Inflammatory macrophage treated with lipopolysaccharide for 1 hour (primary cell): ENCODE measurements at places on chromosomes 3 and 15.

GRCh38 chr15:99207672-99208071 is 41.7 kb downstream of the TTC23 start:
- no peak for DNase-seq

DNA sequence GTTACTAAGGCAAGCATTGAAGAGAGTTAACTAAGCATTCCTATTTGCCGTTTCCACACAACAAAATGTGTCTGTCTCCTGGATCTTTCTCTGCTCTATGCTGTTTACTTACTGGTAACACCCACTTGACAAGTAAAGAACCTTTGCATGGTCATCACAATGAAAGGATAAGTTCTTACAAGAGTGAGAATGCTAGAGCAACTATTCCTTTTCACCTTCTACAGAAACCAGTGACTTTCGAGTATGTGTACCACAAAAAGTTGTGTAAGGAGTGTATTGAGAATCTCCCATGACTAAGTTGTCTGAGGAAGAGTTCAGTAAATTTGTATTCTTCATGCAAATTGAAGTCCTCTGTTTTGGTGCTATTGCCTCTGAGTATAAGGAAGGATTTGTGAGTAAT is 10.8 kb downstream of the TIPARP start:
- peak; percentile 93 for DNase-seq

DNA sequence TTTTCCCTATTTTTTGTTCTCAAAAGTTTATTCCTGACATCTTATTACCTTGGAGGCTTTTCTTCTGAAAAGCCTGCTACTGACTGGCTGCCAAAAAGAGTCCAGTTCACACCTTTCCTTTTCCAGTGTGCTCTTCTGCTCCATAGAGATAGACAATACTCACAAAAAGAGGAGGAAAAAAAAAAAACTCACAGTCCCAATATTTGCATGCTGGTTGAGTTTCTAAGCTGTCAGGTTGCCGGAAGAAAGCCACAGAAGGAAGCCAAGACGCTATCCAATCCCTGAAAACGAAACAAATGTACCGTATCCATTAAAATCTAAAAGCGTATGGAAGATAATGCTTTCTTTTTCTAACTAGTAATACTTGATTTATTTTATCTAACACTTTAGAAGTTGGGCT is 299.5 kb downstream of the CADM2 start:
- no peak for DNase-seq

GRCh38 chr3:10723991-10724390 is 92.0 kb upstream of the SLC6A11 start:
- no peak for DNase-seq
